A172 (cell line): ENCODE measurements at places on chromosomes 4 and X.

- peak; percentile 23 for DNase-seq
Observed at GRCh38 chr4:112589206-112589605, 47.5 kb downstream of the ZGRF1 start.

DNA sequence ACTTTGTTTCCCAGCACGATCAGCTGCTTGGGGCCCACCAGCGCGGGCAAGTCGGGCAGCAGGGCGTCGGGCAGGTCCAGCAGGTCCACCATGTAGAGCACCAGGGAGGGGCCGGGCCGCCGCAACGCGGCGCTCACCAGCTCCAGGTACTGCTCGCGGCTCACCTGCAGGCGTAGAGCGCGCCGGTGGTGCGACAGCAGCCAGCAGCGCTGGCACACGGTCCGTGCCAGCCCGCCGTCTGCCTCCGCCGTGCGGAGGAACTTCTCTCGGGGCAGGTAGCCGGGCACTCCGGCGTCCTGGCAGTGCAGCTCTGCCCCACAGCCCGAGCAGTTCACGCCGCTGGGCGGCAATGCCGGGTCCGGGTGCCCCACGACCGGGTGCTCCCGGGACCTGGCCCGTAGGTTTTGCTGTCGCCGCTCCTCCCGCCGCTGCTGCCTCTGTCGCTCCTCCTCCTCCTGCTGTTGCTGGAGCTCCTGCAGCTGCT lies 527 bp downstream of the NOA1 start:
- DNase-seq: no peak

DNA sequence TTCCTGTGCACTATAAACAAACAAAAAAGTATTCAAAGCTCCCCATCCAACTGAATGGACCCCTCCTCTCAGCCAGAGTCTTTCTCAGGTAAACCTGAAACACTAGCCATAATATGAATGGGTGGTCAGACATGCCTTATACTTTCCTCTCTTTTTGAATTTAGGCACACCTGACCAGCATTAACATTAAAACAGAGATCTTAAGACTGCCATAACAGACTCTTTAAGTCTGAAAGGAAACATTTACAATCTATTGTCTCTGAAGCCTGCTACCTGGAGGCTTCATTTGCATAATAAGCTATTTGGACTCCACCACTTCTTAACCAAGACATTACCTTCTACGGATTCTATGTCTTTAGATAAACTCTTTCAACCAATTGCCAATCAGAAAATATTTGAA lies 56.9 kb upstream of the SPIN4 start:
- DNase-seq: no peak

GRCh38 chrX:20060961-20061748 lies 55.6 kb downstream of the MAP7D2 start:
- no peak for DNase-seq

GRCh38 chr4:28973587-28974350 lies 1746.4 kb upstream of the PCDH7 start:
- DNase-seq: peak; percentile 17

- no peak for DNase-seq
Observed at GRCh38 chr4:11415409-11416070, 13.2 kb downstream of the HS3ST1 start.

- DNase-seq: no peak
Observed at GRCh38 chr4:79177388-79177787, 148.5 kb downstream of the NAA11 start.

DNA sequence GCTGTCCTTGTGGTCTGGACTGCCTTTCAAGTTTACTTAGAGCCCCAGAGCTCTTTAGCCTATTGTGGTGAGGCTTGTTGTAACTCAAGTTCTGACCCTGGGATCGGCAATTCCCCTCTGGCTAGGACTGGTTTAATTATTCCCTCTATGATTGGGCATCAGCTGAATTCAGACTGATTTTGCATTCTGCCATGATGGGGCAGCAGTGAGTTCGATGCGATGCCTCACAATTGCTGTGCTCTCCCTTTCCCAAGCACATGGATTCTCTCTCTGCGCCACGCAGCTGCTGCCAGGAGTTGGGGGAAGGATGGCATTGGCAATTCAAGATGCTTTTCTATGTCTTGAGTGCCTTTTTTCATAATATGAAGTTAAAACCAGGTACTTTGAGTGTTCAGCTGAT lies 327.8 kb upstream of the CXorf51B start:
- no peak for DNase-seq

- no peak for DNase-seq
Observed at GRCh38 chrX:16756724-16757123, 29.5 kb upstream of the TXLNG start.

DNA sequence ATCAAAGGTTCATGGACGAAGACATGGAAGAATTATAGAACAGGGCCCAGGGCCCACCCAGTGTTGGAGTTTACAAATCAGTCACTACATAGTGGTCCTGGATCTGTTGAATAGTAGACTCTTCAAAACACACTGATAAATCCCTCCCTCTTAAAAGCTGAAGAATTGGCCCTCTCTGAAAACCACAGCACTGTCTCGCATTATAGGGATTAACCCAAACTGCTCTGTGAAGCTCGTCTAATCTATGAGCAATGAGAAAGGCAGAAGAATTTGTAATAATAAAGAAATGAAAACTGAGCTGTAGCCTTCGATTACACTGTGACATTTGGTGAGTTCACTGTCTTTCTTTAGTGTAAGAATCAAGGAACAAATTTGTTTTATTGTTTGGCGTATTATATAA lies 92.5 kb upstream of the ZFP42 start:
- no peak for DNase-seq

- DNase-seq: peak; percentile 2
Observed at GRCh38 chrX:111445485-111445884, 33.5 kb upstream of the DCX start.

DNA sequence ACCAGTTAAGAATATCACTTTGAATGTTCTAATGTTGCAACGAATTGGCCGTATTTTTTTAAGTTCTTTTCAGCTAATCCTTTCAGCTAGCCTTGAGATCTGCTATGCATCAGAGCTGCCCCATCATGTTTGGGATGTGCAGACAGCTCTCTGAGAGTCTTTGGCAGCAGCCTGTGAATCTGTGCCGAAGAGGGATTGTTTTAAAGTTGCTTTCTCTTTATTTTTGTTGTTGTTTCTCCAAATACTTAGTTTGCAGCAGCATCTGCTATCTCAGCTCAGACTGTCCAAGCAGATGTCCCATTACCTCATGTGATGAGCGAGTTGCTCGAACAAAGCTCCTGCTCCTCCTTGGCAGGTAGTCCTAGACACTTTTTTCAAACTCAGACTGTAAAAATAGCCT lies 1002.5 kb upstream of the INTU start:
- DNase-seq: no peak
